M059J (cell line): ENCODE measurements at places on chromosomes 12 and 14. TPM values are rescaled to one million over a fixed set of nuclear protein-coding genes. Genes with fewer than 3 reads are reported as not detected.

DNA sequence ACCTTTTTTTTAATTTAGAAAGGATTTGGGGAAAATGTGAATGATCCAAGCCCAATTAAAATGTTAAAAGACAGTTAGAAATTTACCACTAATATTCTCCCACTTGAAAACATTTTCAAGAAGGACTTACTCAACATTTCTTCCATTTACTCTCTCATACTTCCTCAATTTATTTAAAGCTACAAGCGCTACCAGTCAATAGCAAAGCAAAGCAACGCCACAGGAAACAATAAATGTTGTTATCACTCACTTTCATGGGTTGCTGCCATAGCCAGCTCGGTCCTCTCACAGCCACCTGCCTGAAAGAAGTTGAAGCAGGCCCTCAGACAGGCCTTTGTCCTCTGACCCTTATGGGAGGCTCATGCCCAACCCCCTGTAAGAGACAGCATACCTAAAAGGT is 6.0 kb upstream of the SOS2 start:
- DNase-seq = no peak

Gene DNAH10
- total RNA-seq = not detected in 2 replicates

- no peak for DNase-seq
These were observed 33.7 kb downstream of the RFLNA start for GRCh38 chr12:124328636-124329035.

GRCh38 chr12:82146740-82147139 is 211.4 kb downstream of the CCDC59 start:
- DNase-seq = no peak

Gene IL23A
- total RNA-seq = not detected in 2 replicates

DNA sequence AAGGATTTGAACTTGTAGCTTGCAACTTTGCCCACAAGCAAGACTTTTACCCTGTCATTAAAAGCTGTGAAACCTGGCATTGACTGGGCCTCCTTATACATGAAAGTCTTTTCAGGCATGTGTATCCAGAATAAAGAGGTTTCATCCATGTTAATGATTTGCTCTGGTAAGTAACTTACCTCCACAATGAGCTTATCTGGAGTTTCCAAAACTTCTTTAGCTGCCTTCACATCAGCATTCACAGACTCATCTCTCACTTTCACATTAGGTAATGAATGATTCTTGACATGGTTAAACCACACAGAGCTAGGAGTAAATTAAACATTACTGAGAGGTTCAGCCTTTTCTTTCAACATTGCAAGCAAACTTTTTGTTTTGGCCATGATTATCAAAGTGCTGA is 234.4 kb upstream of the CLEC14A start:
- no peak for DNase-seq

GRCh38 chr14:89723930-89724627 is 230.5 kb downstream of the EFCAB11 start:
- DNase-seq = no peak

DNA sequence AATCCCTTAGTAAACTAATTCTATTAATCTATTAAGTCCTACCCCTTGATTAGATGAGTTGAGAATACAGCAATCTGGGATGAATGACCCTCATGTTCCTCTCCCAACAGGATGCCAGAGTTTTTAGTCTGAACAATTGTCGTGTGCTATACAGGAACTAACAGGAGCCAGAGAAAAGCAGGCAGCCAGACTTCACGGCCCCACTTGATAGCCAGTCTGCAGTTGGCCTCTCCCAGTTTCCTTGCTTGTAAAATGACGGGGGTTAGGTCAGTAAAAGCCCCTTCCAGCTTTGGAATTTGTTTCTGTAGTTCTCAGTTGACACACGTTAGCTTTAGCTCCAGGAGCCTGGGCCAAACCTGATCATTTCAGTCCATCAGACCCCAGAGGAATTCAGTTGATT is 266.8 kb upstream of the FKBP4 start:
- no peak for DNase-seq

Gene IL31
- total RNA-seq = not detected in 2 replicates

Gene IL22
- not detected in 2 replicates for total RNA-seq

Gene LTBR
- 0.34 and 0.49 TPM in 2 replicates for total RNA-seq

DNA sequence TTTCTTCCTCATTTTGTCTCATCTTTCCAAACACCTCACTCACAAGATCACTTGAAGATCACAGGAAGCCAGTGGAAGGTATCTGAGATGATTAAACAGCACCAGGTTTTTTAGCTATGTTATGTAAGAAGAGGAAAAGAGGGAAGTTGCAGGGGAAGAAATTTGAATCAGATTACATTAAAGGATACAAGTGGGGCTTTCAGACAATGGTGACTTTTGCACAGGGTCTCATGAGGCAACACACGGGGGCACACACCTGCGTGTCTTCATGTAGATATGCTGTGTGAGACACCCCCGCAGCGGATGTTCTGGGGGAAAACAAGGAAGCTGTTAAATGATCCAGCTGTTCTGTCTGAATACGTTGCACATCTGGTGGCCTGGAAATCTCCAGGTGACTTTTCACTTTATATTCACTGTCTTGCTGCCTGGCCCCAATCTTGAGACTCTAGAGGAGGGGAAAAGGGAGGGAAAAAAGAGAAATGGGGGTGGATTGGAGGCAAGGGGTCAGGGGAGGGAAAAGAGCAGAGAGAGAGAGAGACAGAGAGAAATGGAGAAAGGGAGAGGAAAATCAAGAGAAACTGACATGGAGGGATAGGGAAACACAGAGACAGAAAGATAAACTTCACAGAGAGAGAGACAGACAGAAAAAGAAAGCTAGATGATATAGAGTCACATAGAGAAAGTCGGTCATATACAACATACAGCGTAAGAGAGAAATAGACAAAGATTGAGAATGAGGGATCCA is 36.3 kb upstream of the PPP1CC start:
- no peak for DNase-seq

GRCh38 chr12:83843541-83843940 is 1069.1 kb downstream of the SLC6A15 start:
- DNase-seq = no peak

Gene KRT85
- not detected in 2 replicates for total RNA-seq

Gene SLC7A8
- total RNA-seq = 3.0 and 4.0 TPM in 2 replicates
